ENCODE measurements at places on chromosomes 13 and 19.

DNA sequence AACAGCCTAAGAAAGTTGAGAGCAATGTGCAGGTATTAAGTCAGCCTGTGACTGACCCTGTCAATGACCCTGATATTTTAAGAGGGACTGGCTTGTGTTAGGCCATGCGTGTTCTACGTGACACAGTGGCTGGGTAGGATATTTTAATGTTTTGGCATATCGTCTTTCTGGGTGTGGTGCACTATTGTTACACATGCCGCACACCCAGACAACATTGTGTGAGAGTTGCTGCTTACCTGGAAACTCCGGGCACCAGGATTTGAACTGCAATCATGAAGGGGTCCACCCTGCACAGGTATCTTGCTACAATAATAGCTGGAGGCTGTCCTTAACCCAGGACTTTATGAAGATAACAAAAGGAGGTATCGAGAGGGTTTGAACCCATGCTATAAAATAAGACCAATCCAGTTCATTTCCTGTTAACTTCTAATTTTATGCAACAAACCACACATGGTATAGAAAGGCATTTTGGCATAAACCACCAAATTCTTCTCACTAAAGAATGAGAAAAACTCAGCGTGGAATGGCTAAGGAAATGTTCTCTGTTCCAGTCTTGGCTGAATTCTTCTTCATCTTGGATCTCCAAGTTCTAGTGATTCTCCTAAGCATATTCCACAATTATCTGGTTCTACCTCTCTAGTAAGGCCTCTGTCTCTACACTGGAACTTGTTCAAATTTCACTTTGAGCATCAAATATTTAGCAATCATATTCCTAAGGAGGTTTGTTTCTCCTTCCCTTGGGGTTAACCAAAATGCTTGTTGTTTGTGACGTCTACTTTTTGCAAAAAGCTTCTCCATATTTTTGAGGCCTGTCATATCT is 38.7 kb upstream of the POMP start:
- DNase-seq, result no peak

DNA sequence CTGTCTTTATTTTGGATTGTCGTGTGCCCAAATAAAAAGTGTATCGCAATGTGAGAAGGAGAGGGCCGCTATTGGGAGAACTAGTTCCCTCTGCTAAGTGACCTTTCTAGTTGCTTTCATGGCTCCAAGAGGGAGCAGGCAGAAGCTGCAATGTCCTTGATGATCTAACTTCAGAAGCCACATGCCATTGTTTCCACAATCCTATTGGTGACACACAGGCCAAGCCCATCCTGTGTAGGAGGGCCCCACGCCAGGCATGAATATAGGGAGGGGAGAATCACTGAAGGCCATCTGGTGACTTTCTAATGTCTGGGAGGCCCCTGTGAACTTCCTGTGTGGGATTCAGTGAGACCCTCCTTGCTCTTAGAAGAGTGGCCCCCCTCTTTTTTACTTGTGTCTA is 47.8 kb upstream of the KPNA3 start:
- DNase-seq, result no peak

GRCh38 chr13:24050796-24051715 is 109.5 kb upstream of the SPATA13 start:
- DNase-seq, result no peak

- no peak for DNase-seq
Measured at GRCh38 chr13:113845723-113846635, 17.9 kb downstream of the GAS6 start.

GRCh38 chr19:50721441-50722137 is 1.6 kb upstream of the CLEC11A start:
- DNase-seq, result no peak

- peak; percentile 27 for DNase-seq
Measured at GRCh38 chr13:20924758-20925394, 22.3 kb upstream of the XPO4 start.

DNA sequence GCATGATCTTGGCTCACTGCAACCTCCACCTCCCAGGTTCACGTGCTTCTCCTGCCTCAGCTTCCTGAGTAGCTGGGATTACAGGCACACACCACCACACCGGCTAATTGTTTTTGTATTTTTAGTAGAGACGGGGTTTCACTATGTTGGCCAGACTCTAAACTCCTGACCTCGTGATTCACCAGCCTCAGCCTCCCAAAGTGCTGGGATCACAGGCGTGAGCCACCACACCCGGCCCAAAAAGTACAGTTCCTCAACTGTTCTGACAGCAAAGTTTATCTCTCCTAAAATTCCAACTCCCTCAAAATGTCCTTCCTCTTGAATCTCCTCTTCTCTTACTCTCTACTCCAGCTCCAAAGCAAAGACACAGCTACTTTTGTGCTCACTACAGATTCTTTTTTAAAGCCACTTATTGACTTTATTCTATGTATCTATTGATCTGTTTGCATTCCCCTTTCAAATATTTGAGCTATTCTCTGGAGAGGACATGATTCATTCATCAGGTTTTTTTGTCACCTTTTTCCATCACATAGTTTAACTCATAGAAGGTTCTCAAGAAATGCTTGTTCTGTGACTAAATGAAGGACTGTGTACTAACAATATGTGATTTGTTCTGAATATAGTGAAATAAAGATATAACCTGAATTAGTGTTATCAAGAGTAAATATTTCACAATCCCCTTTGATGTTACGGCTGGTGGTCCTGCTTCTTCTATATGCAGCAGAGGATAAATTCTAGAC is 142.2 kb downstream of the TBC1D4 start:
- DNase-seq, result no peak

DNA sequence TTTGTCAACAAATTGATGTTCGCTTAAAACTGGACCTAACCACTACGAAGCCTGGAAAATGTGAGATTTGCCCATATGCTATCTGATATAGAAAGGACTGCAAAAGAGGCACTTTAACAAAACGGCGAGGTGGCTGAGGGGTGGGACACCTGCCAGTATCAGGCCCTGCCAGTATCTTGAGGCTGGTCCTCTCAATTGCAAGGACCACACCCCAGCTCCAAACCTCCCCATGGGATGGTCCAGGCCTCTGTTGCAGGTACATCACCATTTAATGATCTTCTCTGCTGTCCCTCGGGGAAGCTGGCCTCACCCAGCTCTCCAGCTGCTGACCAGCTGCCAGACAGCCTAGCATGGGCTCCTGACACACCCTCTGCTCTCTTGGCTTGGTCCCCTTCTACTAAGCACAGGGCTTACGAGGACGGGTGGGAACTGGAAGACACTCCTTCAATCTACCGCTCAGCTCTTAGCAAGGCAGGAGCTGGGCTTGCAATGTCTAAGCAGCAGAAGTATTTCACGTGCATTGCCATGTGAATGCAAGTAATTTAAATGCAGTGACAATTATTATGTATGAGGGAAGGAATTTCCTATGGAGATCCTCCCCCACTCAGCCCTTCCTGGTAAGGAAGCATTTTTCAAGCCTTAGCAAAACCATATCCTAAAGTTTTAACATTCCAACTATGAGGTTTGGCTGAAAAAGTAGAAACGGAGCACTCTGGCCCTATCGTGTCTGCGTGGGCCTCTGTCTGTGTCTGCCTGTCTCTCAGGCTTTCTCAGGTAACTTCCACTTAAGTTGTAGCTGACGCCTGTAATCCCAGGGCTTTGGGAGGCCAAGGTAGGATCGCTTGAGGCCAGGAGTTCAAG is 63.9 kb downstream of the LATS2 start:
- DNase-seq, result no peak

DNA sequence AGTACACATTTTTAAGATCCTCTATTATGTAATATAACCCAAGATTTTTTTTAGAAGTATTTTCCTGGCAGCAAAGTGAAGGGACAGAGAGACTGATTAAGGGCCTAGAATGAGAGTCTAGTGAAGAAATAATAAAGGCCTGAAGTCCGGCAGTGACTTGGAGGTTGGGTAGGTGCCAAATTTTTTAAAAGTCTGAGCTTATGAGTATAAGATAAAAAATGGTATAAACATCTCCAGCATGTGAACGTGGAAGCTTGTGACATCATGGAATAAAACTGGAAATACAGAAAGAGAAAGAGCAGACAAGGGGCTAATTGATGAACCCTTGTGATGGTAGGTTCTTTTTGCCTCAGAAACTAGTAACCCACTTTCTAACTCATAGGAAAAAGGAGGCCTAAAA is 174.6 kb downstream of the SUCLA2 start:
- no peak for DNase-seq

DNA sequence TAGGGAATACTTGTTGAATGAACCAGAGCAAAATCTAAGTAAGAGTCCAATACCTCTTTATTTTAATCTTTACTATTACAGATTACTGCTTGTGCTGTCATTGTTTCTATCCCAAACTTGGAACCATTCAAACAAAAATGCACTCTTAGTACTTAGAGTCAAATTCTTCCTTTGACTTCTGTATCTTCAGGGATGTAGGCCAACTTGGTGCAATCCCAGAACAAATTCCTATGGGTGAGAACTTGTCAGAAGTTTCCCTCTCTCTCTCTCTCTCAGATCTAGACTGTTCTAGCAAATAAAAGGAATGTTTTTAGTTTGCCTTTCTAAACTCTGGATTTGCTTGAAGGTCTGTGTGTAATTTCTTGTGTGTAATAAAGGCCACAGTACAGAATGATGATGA is 329.0 kb upstream of the TMTC4 start:
- no peak for DNase-seq

DNA sequence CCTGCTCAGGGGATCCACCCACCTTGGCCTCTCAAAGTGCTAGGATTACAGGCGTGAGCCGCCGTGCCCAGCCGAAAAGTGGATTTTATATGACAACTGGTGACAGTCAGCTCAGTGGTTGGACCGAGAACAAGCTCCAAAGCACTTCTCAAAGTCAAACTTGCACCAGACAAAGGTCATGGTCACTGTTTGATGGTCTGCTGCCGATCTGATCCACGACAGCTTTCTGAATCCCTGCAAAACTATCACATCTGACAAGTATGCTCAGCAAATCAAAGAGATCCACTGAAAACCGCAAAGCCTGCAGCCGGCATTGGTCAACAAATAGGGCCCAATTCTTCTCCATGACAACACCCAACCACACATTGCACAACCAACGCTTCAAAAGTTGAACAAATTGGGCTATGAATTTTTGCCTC is 21.6 kb upstream of the NAA16 start:
- DNase-seq, result no peak

- no peak for DNase-seq
Measured at GRCh38 chr13:111165241-111166010, 50.3 kb downstream of the ARHGEF7 start.

GRCh38 chr19:6697291-6697690 is 23.2 kb downstream of the C3 start:
- no peak for DNase-seq
